Airway epithelial cell (primary cell): ENCODE measurements at places on chromosomes 2 and 18. TPM values are rescaled to one million over a fixed set of nuclear protein-coding genes. Genes with fewer than 3 reads are reported as not detected.

FOXD4L1 gene
- total RNA-seq: 0.05 TPM in 1 of 2 replicates, not detected in the other

KIF5C gene
- 0.07 TPM in 1 of 2 replicates, not detected in the other for total RNA-seq

RUFY4 gene
- total RNA-seq: not detected in 2 replicates

MOGAT1 gene
- not detected in 2 replicates for total RNA-seq

RNF149 gene
- total RNA-seq: 53.5 and 55.7 TPM in 2 replicates

CCDC68 gene
- 0.79 and 2.7 TPM in 2 replicates for total RNA-seq

RASGRP3 gene
- total RNA-seq: 0.19 and 0.56 TPM in 2 replicates

CD8A gene
- total RNA-seq: not detected in 2 replicates

AGXT gene
- not detected in 2 replicates for total RNA-seq

DNAJC5G gene
- not detected in 2 replicates for total RNA-seq

CELF4 gene
- 0.42 TPM in 1 of 2 replicates, not detected in the other for total RNA-seq

TRIM43 gene
- total RNA-seq: not detected in 2 replicates

SERPINB2 gene
- total RNA-seq: 205 and 218 TPM in 2 replicates

PPIG gene
- total RNA-seq: 14.1 and 20.7 TPM in 2 replicates

CCDC138 gene
- 4.0 and 6.3 TPM in 2 replicates for total RNA-seq

CTDSP1 gene
- total RNA-seq: 52.4 and 72.9 TPM in 2 replicates

LAMA3 gene
- 362 and 462 TPM in 2 replicates for total RNA-seq

ACVR1 gene
- total RNA-seq: 9.5 and 10.4 TPM in 2 replicates

MOCOS gene
- total RNA-seq: 1.2 and 2.9 TPM in 2 replicates

GRHL1 gene
- 33.9 and 50.1 TPM in 2 replicates for total RNA-seq

LIMS3 gene
- 1.4 TPM in 1 of 2 replicates, not detected in the other for total RNA-seq

MALL gene
- 126 and 169 TPM in 2 replicates for total RNA-seq

CASP10 gene
- total RNA-seq: 3.8 and 5.6 TPM in 2 replicates

SLC38A11 gene
- total RNA-seq: not detected in 2 replicates

CFAP210 gene
- total RNA-seq: 0.35 TPM in 1 of 2 replicates, not detected in the other

OR6B2 gene
- not detected in 2 replicates for total RNA-seq
